Caco-2 (cell line): ENCODE measurements at places on chromosomes 6 and 20.

GRCh38 chr6:75244063-75244584 lies 523 bp upstream of the COX7A2 start:
- DNase-seq, result no peak

DNA sequence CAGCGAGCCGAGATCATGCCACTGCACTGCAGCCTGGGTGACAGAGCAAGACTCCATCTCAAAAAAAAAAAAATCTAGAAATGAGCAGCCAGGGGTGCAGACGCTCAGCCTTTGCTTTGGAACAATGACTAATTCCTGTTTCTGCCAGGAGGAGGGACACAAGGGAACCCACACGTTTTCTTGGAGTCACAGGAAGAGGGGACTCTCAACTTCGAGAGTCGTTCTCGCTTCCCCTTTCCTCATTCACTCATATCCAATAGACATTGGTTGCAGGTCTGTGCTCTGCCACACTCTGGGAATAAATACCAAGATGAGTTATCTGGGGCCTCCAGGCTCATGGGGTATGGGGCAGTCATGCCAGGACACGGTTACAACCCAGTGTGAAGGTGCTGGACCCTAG lies 91.5 kb upstream of the RREB1 start:
- DNase-seq, result no peak

DNA sequence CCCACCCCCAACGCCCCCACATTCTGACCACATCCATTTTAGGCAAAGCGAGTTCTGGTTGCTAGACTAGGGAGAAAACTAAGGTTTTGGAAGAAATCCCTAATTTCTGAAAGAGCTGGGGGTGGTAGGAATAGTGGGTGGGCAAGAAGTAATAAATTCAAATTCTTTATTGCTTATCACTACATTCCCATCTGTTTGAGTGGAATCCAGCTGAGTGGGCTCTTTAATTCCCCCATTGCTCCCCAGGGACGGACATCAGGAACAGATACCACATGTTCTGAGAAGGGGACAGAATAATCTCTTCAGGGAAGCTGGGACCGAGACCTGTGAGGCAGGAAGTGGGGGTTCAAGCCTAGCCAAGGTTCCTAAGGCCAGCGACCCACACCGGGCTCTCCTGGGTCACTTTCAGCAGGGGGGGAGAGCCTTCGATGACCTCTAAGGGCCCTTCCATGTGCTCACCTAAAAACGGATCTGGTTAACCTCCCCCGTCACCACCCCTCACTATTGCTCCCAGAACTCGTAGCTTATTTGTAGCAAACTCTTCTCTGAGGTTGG lies 42.3 kb upstream of the MRPS10 start:
- no peak for DNase-seq

DNA sequence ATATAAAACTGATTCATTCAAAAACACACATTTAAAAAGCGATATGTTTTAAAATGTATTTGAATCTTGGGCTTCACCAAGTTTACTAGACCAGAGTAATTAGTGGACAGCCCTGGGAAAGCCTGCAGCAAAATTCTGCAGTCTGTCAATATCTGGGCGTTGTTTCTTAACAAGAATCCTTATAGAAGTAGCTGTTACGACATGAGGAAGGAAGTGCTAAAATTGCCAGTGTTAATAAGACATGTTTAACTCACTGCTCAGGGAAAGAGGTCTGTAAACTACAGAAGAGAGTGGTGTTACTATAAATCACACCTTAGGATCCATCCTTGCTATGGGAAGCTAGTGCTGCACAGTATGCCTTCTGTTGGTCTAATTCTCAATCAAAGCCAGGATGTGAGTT lies 120.6 kb downstream of the TBX18 start:
- no peak for DNase-seq

GRCh38 chr20:54619682-54620081 lies 144.3 kb downstream of the DOK5 start:
- no peak for DNase-seq

DNA sequence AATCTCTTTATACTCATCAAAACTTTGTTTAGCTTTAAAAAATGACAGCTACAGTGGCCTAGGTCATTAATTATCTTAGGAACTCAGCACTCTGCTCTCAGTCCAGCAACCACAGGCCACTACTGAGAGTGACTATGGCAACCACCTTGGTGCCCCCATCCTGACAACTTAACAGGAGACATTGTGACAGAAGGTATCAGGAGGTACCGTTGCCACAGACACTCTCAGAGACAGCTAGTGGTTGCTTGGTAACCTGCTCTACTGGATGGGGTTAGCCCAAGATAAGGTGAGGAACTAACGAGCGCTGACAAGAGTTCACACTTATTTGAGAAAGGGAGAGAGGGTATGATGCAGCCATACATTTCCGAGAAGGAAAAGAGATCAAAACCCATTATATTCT lies 76.1 kb upstream of the TFAP2D start:
- DNase-seq, result no peak

DNA sequence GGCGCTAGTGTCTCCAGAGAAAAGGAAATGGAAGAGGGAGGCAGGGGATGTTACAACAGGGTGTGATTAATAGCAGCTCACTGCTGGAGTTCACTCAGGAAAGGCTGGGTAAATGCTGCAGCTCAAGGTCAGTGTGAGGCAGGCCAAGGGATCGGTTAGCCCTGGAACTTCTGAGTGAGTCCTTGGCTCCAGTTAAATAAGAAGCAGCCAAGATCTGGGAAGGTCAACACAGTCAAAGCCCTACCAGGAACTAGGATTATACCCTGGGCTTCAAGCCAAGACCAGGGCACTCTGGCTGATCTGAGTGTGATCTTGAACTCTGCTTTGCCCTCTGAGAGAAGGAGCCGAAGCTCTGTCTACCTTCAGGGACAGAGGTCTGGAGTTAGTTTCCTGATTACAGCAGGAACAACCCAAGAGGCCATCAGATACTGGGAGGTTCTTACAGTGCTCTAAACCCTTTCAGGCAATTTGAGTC lies 44.3 kb downstream of the TPD52L1 start:
- no peak for DNase-seq

- no peak for DNase-seq
Observed at GRCh38 chr6:128531696-128532095, 11.3 kb upstream of the PTPRK start.

DNA sequence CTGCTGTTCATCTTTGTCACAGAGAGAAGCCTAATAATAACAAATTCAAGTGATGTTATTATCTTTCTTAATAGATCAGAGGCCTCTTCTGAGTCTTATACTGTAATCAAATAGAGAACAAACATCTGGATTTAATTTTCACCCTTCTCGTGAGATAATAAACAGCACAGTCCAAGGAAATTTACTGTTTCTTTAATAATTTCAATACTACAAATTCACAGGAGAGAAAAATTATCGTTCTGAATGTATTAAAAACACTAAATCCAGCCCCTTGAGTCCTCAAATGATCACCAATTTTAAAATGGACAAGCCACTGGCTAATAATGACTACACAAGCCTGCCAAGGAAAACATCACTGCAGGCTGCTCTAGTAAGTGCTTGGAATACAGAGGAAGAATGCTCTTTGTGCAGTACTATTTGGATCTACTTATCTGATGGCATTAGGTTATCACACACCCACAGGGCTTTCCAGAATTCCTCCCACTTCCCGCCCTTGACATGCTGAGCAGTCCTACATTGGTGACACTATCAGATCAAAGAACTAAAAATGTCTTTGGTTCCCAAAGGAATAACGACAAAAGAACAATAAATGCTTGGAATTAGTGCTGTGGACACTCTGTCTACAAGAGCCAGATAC lies 38.1 kb downstream of the SYNE1 start:
- DNase-seq, result peak; percentile 35

DNA sequence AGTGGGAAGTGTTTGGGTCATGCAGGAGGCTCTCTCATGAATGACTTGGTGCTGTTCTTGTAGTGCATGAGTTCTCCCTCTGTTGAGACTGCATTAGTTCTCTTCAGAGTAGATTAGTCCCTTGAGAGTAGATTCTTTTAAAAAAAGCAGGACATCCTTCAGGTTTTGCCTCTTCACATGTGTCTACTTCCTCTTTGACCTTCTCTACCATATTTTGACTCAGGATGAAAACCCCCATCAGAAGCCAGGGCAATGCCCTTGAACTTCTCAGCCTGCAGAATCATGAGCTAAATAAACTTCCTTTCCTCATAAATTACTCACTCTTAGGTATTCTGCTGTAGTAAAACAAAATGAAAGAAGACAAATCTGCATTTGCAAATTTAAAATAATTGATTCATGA lies 170.3 kb downstream of the CD109 start:
- no peak for DNase-seq

- DNase-seq, result no peak
Observed at GRCh38 chr20:36246401-36246800, 10.1 kb downstream of the AAR2 start.

DNA sequence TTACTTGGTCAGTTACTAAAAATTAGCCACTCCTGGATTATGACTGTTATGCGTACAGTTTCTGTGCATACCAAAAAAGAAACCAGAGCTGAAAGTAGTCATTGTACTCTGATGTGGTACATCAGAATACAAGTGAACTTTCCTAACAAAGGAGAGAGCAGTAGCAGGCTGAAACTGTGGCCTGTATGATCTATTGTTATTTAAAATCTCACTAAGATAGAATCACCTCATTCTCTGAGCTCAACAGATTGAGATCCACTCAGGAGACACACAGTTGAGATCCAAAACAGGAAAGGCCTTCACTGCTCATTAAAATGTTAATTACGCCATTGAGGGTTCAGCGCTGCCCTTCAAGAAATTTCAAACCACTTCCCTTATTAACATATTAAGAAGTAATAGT lies 576.4 kb downstream of the LMBRD1 start:
- no peak for DNase-seq

GRCh38 chr6:30763618-30764489 lies 19.5 kb upstream of the IER3 start:
- DNase-seq, result peak; percentile 63

GRCh38 chr20:58550275-58551059 lies 35.3 kb upstream of the APCDD1L start:
- peak; percentile 38 for DNase-seq

GRCh38 chr20:16123623-16124022 lies 449.6 kb downstream of the KIF16B start:
- DNase-seq, result no peak

GRCh38 chr20:15179381-15179780 lies 842.0 kb upstream of the FLRT3 start:
- no peak for DNase-seq

DNA sequence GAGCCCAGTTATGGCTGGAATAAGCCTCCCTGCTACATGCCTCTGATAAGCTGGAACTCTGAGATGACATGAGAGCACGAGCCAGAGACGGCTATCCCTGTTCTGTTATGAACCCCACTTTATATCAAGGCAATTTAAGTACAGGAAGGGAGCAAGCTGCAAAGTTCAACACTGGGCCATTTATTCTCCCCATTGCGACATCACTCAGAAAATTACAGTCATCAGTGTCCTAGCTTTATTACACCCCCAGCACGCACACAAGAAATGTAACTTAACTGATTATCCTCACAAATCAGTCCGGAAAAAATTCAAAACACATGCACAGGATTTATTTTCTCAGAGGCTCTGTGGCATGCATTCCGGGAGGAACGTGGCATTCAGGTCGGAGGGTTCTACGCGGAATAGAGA lies 125.3 kb upstream of the SLC2A12 start:
- no peak for DNase-seq

- no peak for DNase-seq
Observed at GRCh38 chr20:36147690-36148089, 6.8 kb upstream of the EPB41L1 start.

DNA sequence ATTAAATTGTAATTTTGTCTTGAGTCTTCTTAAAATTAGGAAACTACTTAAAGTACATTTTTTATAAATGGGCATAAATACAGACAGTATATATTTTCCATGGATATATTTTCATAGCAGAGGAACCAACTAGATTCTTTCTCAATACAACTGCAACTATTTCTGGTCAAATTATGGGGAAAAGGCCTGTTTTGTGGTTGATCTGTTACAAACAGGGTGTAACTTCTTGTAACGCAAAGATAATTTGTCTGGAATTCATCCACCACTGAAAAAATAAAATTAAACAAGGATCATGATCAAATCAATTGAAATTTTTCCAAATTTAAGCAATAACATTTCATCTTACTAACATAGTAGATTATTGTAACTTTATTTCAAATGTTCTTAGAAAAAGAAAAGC lies 67.2 kb upstream of the RNF146 start:
- DNase-seq, result no peak

DNA sequence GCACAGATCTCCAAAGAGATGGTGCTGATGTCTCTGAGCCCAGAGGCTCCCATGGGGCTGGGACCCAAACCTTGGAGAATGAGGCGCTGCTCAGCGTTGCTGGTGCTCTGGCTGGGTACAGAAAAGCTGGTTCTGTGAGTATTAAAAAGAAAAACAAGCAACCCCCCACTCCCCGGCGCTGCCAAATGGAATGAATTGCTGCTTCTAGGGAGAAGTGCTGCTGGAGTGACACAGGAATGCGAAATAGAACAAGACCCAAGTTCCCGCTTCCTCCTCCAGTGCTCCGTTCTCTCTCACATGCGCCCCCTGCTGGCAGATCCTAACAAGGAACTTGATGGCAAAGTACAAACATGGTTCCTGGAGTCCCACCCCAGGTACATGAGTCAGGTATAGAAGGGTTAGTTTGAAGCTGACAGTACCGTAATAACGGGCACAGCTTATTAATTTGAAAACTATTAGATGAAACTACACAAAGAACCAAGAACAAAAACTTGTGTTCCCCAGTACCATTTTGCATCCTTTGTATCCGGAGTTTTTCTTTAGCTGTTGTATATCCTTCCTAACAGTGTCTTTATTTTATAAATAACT lies 2.1 kb upstream of the DDX27 start:
- DNase-seq, result peak; percentile 98

DNA sequence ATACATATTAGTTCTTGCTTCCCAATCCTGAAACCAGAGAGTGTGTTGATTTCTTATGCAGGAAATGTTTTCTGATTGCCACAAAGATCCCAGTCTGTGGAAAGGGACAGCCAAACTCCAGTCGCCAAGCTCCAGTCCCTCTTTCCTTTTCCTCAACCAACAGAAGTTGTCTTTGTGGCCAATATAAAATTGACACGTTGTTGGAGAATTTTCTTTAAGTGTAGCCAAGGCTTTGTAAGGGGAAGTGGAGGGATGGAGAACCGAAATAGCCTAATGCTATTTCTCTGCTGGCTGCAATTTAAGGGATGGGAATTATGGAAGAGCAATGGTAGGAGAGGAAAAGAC lies 5.4 kb downstream of the ADGRB3 start:
- DNase-seq, result no peak

- no peak for DNase-seq
Observed at GRCh38 chr6:101926149-101926925, 532.8 kb downstream of the GRIK2 start.

DNA sequence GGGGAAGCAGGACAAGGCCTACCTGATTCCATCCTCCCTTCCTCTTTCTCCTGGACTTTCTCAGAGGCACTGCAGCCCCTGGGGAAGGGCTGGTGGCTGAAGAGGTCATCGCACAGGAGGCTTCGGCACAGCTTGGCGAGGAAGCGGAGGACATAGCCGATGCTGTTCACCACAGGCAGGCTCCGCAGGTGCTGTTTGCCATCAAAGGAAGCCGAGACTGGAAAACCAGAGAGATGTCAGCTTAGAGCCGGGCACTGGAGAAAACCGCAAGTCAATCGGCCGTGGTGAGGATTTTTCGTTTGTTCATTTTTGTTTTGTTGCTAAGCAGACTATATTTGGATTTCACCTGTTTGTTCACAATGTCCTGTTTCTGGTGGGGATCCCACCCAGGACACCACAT lies 79.2 kb downstream of the SCML4 start:
- no peak for DNase-seq
